Activated CD4-positive, alpha-beta memory T cell treated with anti-CD3 and anti-CD28 coated beads, Interleukin-2, amount 10 ng/mL, durations not matched to agents 7 days and 5 days (primary cell): ENCODE measurements at places on chromosomes 4 and X. TPM values are rescaled to one million over a fixed set of nuclear protein-coding genes. Genes with fewer than 3 reads are reported as not detected.

- no peak overlapping the region for H3K27ac ChIP-seq
- H3K36me3 ChIP-seq, result no peaks in the 10 kb centered on the region
- peaks cover 12% of the 10 kb centered on the region for H3K27me3 ChIP-seq
- H3K4me1 ChIP-seq, result no peaks in the 10 kb centered on the region
- DNase-seq, result no peak
Measured at GRCh38 chr4:105887508-105887907, 7.8 kb upstream of the NPNT start.

GRCh38 chr4:172858731-172859230 lies 309.8 kb upstream of the GALNT7 start:
- no peak for DNase-seq
- H3K27me3 ChIP-seq, result no peaks in the 10 kb centered on the region
- H3K4me1 ChIP-seq, result no peaks in the 10 kb centered on the region
- no peak overlapping the region for H3K27ac ChIP-seq

DNA sequence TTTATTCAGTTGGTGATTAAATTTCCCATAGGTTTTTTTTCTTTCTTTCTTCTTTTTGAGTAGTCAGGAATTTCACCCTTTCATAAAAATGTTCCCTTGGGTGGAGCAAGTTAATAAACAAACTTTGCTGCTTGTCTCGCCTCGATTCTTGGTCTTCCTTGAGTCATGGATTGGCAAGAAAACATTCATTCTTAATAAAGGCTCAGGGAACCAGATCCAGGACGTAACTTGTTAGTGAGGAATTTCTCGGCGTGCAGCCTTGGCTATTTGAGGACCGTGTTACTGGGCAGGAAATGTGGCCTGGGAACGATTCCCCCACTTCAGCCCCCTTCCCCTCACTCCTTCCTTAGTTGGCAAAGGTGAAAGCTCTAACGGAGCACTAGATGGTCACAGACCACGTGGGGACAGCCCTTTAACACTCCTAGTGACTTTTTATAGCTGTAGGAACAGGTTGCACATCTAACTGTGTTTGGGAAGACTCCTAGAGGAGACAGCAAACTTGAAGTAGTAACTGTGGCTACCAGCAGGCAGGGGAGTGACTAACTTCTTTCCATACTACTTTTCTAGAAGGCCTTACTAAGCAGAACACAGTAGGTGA lies 106.8 kb downstream of the UCHL1 start:
- no peaks in the 10 kb centered on the region for H3K4me1 ChIP-seq
- no peak for DNase-seq
- no peak overlapping the region for H3K4me3 ChIP-seq
- H3K36me3 ChIP-seq, result no peaks in the 10 kb centered on the region
- H3K27me3 ChIP-seq, result peaks cover 38% of the 10 kb centered on the region

DNA sequence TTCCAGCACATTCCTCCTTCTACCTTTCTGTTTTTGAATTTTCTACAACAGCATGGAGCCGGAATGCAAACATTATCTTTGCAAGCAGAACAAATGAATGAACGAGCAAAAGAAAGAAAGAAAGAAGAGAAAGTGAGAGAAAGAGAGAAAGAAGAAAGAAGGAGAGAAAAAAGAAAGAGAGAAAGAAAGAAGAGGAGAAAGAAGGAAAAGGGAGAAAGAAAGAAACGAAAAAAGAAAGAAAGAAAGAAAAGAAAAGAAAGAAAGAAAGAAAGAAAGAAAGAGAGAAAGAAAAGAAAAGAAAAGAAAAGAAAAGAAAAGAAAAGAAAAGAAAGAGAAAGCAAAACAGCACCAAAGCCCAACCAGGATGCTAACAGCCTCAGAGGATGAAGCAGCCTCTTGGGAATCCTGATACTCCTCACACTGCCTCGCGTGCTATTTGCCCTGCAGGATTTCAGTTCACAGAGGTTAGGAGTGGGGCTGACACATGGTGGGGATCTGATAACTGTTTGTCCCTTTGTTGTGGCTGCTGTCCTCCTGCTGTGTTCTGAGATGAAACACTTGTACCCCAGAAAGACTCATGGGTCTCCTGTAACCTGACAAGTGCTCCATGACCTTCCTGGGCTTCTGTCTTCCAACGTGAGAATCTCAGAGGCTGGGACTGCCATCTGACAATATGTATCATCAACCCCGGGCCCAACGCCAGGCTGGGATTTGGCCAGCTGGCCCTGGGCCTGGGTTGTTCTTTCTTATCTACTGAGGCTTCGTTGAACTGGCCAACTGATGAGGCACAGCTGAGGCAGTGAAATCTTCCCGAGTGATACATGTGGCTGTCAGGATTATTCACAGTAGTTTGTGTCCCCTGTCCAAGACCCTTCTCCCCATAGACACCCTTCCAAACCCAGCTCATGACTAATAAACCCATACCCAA lies 61.0 kb downstream of the SEPSECS start:
- no peaks in the 10 kb centered on the region for H3K36me3 ChIP-seq
- no peaks in the 10 kb centered on the region for H3K27me3 ChIP-seq
- H3K27ac ChIP-seq, result no peak overlapping the region
- H3K4me1 ChIP-seq, result no peaks in the 10 kb centered on the region

GRCh38 chrX:135489542-135489941 lies 30.9 kb upstream of the INTS6L start:
- H3K4me1 ChIP-seq, result no peaks in the 10 kb centered on the region
- no peak overlapping the region for H3K27ac ChIP-seq
- DNase-seq, result no peak
- no peaks in the 10 kb centered on the region for H3K27me3 ChIP-seq
- H3K36me3 ChIP-seq, result no peaks in the 10 kb centered on the region

- no peak overlapping the region for H3K27ac ChIP-seq
- DNase-seq, result no peak
- peaks cover 15% of the 10 kb centered on the region for H3K4me1 ChIP-seq
- H3K4me3 ChIP-seq, result no peak overlapping the region
Measured at GRCh38 chr4:155952501-155952901, 1.2 kb downstream of the CTSO start.

GRCh38 chr4:177391953-177392352 lies 50.3 kb downstream of the AGA start:
- H3K36me3 ChIP-seq, result no peaks in the 10 kb centered on the region
- peaks cover 9% of the 10 kb centered on the region for H3K27me3 ChIP-seq
- no peak overlapping the region for H3K4me3 ChIP-seq
- H3K4me1 ChIP-seq, result peaks cover 20% of the 10 kb centered on the region
- H3K27ac ChIP-seq, result no peak overlapping the region
- DNase-seq, result no peak

DNA sequence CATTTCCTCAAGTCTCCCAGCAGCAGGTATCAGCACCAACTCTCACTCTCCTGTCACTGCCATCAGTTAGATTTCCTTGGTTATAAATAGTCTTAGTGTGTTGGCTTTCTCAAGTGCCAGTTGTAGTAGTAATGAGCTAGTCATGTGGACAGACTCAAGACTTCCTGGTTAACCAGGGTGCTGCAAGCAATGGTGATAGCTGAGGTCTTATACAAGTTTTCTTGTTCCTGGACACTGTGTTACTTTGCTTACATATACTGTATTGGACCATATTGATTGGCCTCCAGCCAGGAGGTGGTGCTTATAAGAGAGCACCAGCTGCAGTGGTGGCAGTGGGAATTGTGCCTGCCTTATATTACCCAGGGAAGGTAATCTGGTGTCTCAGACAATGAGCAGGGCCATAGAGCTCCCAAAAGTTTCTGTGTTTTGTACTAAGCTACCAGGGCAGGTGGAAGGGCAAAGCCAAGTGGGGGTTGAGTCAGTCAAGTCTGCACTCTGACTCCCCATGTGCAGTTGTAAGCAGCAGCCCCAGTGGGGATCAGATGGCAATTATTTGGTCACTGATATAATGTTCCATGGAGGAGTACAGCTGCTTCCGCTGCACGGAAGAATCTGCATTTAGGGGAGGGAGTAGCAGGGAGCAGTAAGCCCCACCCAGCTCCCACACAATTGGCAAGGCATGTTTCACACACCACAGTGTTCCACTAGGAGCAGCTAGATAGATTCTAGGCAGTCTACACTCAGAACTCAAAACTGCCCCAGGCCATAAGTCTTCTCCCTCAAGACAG lies 24.1 kb upstream of the ZDHHC15 start:
- DNase-seq, result no peak
- H3K36me3 ChIP-seq, result no peaks in the 10 kb centered on the region
- no peaks in the 10 kb centered on the region for H3K4me1 ChIP-seq
- no peak overlapping the region for H3K4me3 ChIP-seq
- H3K27me3 ChIP-seq, result no peaks in the 10 kb centered on the region
- H3K27ac ChIP-seq, result no peak overlapping the region

DNA sequence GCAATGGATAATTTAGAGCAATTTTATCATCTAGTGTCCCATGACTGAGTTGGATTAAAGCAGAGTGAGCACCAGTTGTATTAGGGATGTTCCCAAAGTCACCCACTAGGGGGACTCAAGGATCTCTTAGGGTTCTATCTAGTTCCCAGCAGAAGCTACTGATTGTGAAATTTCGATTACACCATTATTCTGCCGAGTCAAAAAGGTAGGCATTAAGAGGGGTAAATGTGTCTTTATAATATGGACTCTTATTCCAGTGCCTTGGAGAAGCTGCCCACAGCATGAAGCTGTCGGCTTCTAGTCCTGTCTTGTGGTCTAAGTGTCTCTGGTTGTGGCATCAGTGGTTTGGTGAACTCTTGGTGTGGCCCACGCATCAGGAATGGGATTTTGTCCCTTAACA lies 53.3 kb downstream of the RGS12 start:
- DNase-seq, result no peak
- H3K27me3 ChIP-seq, result no peaks in the 10 kb centered on the region
- H3K4me3 ChIP-seq, result no peak overlapping the region

DNA sequence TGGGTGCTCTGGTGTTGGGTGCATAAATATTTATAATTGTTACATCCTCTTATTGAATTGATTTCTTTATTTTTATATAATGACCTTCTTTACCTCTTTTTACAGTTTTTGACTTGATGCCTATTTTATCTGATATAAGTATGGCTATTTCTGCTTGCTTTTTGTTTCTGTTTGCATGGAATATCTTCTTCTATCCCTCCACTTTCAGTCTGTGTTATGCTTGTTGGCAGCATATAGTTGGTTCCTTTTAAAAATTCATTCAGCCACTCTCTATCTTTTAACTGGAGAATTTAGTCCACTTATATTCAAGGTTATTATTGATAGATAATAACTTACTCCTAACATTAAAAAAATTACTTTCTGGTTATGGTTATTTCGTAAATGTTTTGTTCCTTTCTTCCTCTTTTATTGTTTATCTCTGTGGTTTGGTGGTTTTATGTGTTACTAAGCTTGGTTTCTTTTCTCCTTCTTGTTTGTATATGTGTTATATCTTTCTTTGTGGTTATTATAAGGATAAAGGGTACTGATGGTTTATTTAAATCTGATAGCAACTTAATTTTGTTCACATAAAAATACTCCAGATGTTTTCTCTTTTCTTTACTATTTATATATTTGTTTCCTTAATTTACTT lies 69.5 kb downstream of the IL15 start:
- H3K27ac ChIP-seq, result no peak overlapping the region
- peaks cover 11% of the 10 kb centered on the region for H3K4me1 ChIP-seq
- H3K36me3 ChIP-seq, result no peaks in the 10 kb centered on the region
- H3K4me3 ChIP-seq, result no peak overlapping the region
- H3K27me3 ChIP-seq, result no peaks in the 10 kb centered on the region

GRCh38 chr4:38050560-38051350 lies 90.6 kb downstream of the PTTG2 start:
- H3K4me1 ChIP-seq, result no peaks in the 10 kb centered on the region
- DNase-seq, result no peak
- H3K36me3 ChIP-seq, result peaks cover 31% of the 10 kb centered on the region
- no peaks in the 10 kb centered on the region for H3K27me3 ChIP-seq

DNA sequence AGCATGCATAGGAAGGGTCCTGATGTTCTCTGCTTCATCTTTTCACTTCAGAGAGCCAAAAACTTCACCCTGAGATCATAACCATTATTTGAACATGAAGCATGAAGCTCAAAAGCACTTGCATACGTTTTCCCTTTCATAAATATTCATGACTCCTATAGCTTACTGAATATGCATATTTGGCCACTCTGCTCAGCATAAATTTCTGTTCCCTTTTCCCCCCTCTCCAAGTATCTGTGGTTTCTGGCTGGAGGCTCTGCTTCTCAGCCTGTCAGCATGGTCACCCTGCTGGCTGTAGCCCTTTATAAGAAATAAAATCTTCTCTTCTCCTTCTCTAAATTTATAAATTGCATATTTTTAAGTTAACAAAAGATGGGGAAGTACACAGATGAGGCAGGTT lies 384.7 kb upstream of the AGA start:
- DNase-seq, result no peak
- no peaks in the 10 kb centered on the region for H3K4me1 ChIP-seq
- no peak overlapping the region for H3K4me3 ChIP-seq

DNA sequence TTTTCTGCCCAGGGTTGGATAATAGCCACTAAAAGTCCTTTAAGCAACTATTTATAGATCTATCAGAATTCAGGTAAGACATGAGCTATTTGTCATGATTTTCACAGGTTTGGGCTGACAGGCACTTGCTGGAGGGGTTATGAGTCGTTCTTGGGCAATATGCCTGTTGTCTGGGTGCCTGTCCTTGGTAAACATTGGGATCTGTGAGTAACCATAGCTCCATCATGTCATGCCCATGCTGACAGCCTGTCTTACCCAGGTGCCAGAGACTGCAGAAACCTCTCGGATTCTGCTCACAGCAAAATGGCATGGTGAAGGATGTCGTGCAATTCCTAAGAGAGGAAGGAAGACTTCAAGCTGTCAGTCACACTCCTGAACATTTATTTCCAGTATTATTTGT lies 116.0 kb upstream of the PUDP start:
- peaks cover 5% of the 10 kb centered on the region for H3K36me3 ChIP-seq
- H3K27ac ChIP-seq, result no peak overlapping the region
- no peak for DNase-seq
- no peaks in the 10 kb centered on the region for H3K27me3 ChIP-seq
- no peaks in the 10 kb centered on the region for H3K4me1 ChIP-seq

DNA sequence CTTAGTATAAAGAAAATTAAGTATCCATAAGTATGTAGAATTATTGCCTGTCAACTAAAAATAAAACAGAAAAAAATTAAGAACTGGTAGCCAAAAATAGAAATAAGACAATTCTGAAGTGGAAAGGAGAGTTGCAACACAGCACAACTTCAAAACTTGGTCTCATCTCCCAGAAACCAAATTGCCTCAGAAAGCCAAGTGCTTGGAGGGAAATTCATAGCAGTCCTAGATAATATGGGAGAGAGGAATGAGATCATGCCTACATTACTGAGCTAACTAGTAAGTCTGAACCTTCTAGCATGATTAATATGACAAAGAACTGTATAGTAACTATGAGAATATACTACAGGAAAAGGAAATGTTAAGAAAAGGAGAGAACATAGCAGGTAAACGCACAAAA lies 256.5 kb downstream of the LDB2 start:
- no peaks in the 10 kb centered on the region for H3K27me3 ChIP-seq
- no peaks in the 10 kb centered on the region for H3K36me3 ChIP-seq
- H3K27ac ChIP-seq, result no peak overlapping the region

GRCh38 chr4:3829956-3830773 lies 64.0 kb downstream of the ADRA2C start:
- no peak for DNase-seq
- no peak overlapping the region for H3K4me3 ChIP-seq
- H3K27me3 ChIP-seq, result no peaks in the 10 kb centered on the region
- H3K27ac ChIP-seq, result no peak overlapping the region
- H3K4me1 ChIP-seq, result no peaks in the 10 kb centered on the region

- no peak for DNase-seq
- H3K36me3 ChIP-seq, result no peaks in the 10 kb centered on the region
- no peak overlapping the region for H3K27ac ChIP-seq
- H3K27me3 ChIP-seq, result no peaks in the 10 kb centered on the region
- no peaks in the 10 kb centered on the region for H3K4me1 ChIP-seq
Measured at GRCh38 chr4:41525129-41525528, 12.8 kb upstream of the LIMCH1 start.

Gene MAGEB17
- not detected for total RNA-seq

Gene ADAM29
- total RNA-seq, result not detected

Gene TMPRSS11B
- total RNA-seq, result not detected

Gene PCDH18
- total RNA-seq, result 0.18 TPM

Gene ADRA2C
- total RNA-seq, result not detected

Gene ZNF630
- 1.2 TPM for total RNA-seq
